ENCODE measurements at places on chromosomes 16 and 17. TPM values are rescaled to one million over a fixed set of nuclear protein-coding genes. Genes with fewer than 3 reads are reported as not detected.

GRCh38 chr16:47644661-47645060 is 183.5 kb downstream of the PHKB start:
- H3K27ac ChIP-seq: no peak overlapping the region
- peaks cover 7% of the 10 kb centered on the region for H3K36me3 ChIP-seq
- no peak overlapping the region for H3K4me3 ChIP-seq
- no peaks in the 10 kb centered on the region for H3K27me3 ChIP-seq
- no peaks in the 10 kb centered on the region for H3K4me1 ChIP-seq

DNA sequence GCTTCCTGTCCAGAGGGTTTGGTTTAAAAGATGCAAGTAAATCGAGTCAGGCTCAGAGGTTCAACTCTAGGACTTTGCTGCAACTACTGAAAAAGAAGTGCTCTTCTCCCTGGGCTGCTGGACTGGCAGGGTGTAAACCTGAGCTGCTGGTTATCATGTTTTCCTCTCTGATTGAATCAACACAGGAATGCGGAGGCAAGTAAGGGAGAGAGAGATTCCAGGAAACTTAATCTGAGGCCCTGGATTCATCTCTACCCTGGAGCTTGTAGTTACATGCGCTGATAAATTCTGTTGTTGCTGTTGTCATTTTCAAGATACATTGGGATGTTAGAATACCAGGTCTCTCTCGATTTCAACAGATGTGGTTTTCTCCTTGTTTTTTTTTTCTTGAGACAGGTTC is 8.2 kb upstream of the HS3ST3A1 start:
- no peaks in the 10 kb centered on the region for H3K27me3 ChIP-seq
- no peaks in the 10 kb centered on the region for H3K4me1 ChIP-seq
- H3K36me3 ChIP-seq: no peaks in the 10 kb centered on the region
- H3K4me3 ChIP-seq: no peak overlapping the region

GRCh38 chr17:16406742-16407674 is 8.4 kb upstream of the TRPV2 start:
- H3K27ac ChIP-seq: peak overlapping the region; percentile 14
- no peaks in the 10 kb centered on the region for H3K36me3 ChIP-seq
- H3K4me3 ChIP-seq: peak overlapping the region; percentile 55

DNA sequence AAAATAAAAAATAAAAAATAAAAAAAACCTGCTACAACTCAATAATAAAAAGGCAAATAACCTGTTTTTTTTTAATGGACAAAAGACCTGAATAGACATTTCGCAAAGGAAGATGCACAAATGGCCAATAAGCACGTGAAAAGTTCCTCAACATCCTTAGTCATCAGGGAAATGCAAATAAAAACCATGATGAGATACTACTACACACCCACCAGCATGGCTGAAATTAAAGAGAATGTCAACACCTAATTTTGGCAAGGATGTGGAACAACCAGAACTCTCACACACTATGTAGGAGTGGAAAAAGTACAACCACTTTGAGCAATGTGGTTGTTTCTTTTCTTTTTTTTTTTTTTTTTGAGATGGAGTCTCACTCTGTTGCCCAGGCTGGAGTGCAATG is 24.6 kb downstream of the COG7 start:
- no peak overlapping the region for H3K27ac ChIP-seq
- no peak for DNase-seq
- no peak overlapping the region for H3K4me3 ChIP-seq
- H3K36me3 ChIP-seq: peaks cover 6% of the 10 kb centered on the region
- no peaks in the 10 kb centered on the region for H3K27me3 ChIP-seq
- no peaks in the 10 kb centered on the region for H3K4me1 ChIP-seq

GRCh38 chr17:1302761-1303160 is 23.3 kb downstream of the TRARG1 start:
- H3K27me3 ChIP-seq: no peaks in the 10 kb centered on the region
- H3K4me1 ChIP-seq: peaks cover 16% of the 10 kb centered on the region
- no peak overlapping the region for H3K4me3 ChIP-seq
- H3K36me3 ChIP-seq: no peaks in the 10 kb centered on the region

DNA sequence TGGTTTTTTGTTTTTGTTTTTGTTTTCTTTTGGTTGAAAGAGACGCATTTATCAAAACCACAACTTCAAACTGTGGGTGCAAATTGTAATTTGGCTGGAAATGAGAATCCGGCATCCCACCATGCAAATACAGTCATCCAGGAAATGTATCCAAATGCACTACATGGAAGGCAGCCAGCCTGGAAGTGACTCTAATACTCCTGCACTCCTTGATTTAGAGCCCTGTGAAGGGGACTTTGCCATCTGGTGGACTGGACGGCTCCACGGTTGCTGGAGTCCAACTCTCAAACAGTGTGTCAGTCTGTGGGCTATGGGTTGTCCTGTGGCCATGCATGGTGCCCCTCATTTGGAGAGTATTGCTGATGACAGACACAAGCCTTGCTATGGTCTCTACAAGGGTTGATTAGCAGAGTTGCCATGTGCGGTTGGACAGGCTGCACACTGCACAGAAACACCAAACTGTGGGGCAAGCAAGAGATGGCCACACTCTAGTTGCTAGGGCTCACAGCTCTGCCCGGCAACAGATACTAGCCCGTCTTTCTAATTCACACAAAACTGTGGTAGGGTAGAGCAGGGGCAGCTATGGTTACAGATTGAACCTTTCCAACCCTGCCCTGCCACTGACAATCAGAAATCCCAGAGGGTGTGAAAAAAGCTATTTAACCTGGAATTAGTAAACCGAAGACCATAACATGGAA is 62.4 kb downstream of the VAT1L start:
- H3K4me3 ChIP-seq: no peak overlapping the region
- H3K4me1 ChIP-seq: no peaks in the 10 kb centered on the region
- H3K27ac ChIP-seq: no peak overlapping the region

GRCh38 chr17:6666077-6666521 is 14.5 kb downstream of the C17orf100 start:
- H3K27ac ChIP-seq: no peak overlapping the region
- no peaks in the 10 kb centered on the region for H3K27me3 ChIP-seq
- no peaks in the 10 kb centered on the region for H3K4me1 ChIP-seq
- DNase-seq: no peak
- H3K36me3 ChIP-seq: no peaks in the 10 kb centered on the region

- no peaks in the 10 kb centered on the region for H3K27me3 ChIP-seq
- DNase-seq: no peak
- no peaks in the 10 kb centered on the region for H3K36me3 ChIP-seq
- no peak overlapping the region for H3K27ac ChIP-seq
- no peaks in the 10 kb centered on the region for H3K4me1 ChIP-seq
- no peak overlapping the region for H3K4me3 ChIP-seq
Observed at GRCh38 chr16:78890373-78890895, 710.1 kb downstream of the MAF start.

GRCh38 chr16:50941681-50942080 is 199.8 kb downstream of the CYLD start:
- H3K4me3 ChIP-seq: no peak overlapping the region
- no peak for DNase-seq
- H3K4me1 ChIP-seq: no peaks in the 10 kb centered on the region

DNA sequence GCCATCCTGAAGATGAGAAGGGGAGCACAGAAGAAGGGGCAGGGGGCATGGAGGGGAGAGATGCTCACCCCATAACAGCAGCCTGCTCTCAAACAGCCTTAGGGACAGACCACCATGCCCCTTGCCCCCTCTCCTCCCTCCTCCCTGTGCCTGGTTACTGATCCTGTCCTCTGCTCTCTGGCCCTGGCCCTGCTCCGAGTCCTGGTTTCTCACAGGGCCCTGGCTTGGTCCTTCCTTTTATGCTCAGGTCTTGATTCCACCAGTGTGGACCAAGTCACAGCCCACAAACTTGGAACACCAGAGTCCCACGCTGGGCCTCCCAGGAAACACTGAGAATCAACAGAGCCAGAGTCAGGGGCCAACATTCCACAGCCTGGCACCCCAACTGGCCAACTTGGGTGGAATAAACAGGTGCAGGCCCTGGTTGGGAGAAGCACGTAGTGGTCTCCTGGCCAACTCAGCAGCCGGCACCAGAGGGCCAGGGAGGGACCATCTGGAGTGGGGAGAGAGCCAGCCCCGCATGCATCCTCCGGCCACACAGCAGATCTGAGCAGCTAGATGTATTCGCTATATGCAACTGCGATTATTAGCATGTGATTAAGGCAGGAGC is 44.9 kb upstream of the CDC42EP4 start:
- no peaks in the 10 kb centered on the region for H3K36me3 ChIP-seq
- no peak for DNase-seq
- H3K4me1 ChIP-seq: no peaks in the 10 kb centered on the region
- H3K27ac ChIP-seq: no peak overlapping the region
- H3K27me3 ChIP-seq: no peaks in the 10 kb centered on the region

ENO3 gene
- 1.8 TPM for polyA plus RNA-seq

GRCh38 chr17:73986641-73987177 is 216.8 kb upstream of the RPL38 start:
- DNase-seq: no peak
- H3K36me3 ChIP-seq: no peaks in the 10 kb centered on the region
- no peaks in the 10 kb centered on the region for H3K4me1 ChIP-seq
- H3K4me3 ChIP-seq: no peak overlapping the region

DNA sequence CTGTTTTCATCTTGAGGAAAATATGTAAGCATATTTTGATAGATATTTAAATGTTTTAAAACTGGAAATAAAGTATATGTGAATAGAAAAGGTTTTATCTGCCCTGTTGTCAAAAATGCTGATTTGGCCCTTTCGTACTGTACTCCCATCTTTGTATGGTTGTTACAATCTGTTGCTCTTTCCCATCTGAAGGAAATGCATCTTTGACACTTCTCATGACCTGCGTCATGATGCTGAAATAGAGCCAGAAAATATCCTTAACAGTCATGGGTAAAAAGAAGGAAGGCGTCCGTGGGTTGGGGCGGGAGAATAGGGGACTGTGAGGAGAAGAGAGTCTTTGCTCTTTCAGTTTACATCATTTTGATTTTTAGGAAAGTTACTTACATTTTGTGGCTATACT is 327.7 kb downstream of the BCAS3 start:
- no peak overlapping the region for H3K4me3 ChIP-seq
- H3K27ac ChIP-seq: no peak overlapping the region
- no peaks in the 10 kb centered on the region for H3K36me3 ChIP-seq
- no peak for DNase-seq

- no peaks in the 10 kb centered on the region for H3K36me3 ChIP-seq
- H3K4me1 ChIP-seq: no peaks in the 10 kb centered on the region
- no peak overlapping the region for H3K27ac ChIP-seq
- no peak overlapping the region for H3K4me3 ChIP-seq
Observed at GRCh38 chr17:71430281-71430680, 690.5 kb upstream of the SOX9 start.

Data from naive thymus-derived CD4-positive, alpha-beta T cell (primary cell).